ENCODE measurements at places on chromosomes 16 and 17.

DNA sequence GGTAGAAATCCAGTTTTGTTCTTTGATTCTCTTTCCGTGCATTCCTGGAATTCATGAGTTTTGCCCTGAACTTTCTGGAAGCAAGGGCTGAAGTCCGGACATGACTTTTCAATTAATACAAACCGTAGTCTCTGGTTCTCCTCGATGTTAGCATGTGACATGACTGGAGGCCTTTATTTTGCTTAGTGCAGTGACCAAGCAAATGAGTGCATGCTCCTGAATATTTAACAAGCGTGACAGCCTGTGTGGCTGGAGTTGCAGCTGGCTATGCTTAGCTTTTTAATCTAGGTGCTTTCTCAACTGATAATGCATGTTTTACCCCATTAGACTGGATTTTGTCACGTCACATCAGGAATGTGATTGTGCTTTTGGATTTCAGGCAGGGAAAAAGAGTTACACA lies 302.1 kb downstream of the MAP2K6 start:
- DNase-seq, result no peak

GRCh38 chr16:9184354-9184690 lies 92.9 kb downstream of the HAPSTR1 start:
- DNase-seq, result no peak

- DNase-seq, result no peak
Measured at GRCh38 chr17:40873255-40873654, 6.2 kb upstream of the KRT12 start.

- no peak for DNase-seq
Measured at GRCh38 chr17:64343071-64343774, 47.4 kb downstream of the PECAM1 start.

DNA sequence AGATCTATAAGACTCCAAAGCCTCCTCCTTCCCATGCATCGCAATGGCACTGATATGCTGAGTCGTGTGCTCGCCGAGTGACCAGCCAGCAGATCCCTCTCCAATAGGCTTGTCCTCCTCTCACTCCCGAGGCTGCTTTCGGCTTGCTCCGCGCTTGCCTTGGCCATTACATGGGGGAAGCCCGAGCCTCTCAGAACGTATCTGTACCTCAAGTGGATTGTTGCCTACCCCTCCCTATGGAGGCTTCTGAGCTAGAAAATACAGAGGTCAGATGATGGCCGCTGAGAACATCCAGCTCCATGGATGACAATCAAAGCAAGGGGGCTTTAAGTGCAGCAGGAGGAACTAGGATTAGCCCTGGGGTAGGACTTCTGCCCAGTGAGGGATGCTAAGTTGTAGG lies 7.7 kb upstream of the NLRP1 start:
- DNase-seq, result no peak

DNA sequence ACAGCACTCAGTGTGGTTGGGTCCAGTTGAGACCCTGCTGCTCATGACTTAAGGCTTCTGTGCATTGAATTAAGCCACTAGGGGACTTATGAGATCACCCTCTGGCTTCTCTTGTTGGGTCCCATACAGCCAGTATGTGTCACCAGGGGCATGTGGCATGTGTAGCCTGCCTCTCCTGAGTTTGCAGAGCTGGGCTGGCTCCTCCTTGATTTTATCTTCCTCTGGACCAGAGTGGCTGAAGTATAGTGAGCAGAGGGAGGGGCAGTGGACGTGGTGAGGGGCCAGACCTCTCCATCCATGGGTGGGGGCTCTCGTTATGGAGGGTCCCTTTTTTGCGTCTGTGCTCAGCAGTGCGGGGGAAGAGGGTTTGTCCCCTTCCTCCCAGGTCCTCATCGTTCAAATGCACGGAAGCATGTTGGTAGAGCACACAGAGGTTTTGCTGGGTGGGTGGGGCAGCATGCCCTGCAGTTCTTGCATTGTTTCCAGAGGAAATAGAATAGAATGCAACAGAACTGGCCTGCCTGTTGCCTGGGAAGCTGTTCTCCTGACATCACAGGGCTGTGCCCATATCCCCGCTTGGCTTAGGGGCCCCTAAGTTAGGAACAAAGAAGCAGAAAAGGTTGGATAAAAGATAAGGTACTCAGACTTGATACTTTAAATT lies 77.4 kb downstream of the SPECC1 start:
- DNase-seq, result no peak

GRCh38 chr16:65406116-65406515 lies 284.3 kb upstream of the CDH11 start:
- DNase-seq, result no peak
